GF-D8 (cell line): ENCODE measurements at places on chromosomes 7 and 10.

GRCh38 chr7:5339955-5340354 lies 57.2 kb downstream of the SLC29A4 start:
- no peak for DNase-seq

DNA sequence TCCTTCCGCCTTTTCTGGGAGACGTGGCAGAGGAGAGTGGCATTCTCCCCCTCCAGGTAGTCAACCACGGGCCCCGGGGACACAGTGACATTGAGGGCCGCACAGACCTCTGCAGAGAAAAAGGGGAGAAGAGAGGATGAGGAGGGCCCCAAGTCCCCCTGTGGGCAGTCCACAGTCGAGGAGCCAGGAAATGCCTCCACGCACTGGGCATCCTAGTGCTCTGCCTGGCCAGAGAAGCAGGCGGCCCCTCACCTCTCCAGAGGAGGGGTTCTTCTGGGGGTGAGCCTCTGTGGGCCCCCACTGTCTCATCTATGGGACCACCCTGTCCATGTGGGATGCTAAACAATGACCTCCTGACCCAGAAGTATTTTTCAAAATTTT lies 7.4 kb downstream of the VSTM4 start:
- no peak for DNase-seq

GRCh38 chr7:117963264-117964197 lies 90.3 kb upstream of the CTTNBP2 start:
- DNase-seq: no peak

- DNase-seq: no peak
These were observed 19.7 kb upstream of the RHOBTB1 start for GRCh38 chr10:60963441-60964256.

GRCh38 chr7:2814186-2814945 lies 29.7 kb downstream of the GNA12 start:
- no peak for DNase-seq

DNA sequence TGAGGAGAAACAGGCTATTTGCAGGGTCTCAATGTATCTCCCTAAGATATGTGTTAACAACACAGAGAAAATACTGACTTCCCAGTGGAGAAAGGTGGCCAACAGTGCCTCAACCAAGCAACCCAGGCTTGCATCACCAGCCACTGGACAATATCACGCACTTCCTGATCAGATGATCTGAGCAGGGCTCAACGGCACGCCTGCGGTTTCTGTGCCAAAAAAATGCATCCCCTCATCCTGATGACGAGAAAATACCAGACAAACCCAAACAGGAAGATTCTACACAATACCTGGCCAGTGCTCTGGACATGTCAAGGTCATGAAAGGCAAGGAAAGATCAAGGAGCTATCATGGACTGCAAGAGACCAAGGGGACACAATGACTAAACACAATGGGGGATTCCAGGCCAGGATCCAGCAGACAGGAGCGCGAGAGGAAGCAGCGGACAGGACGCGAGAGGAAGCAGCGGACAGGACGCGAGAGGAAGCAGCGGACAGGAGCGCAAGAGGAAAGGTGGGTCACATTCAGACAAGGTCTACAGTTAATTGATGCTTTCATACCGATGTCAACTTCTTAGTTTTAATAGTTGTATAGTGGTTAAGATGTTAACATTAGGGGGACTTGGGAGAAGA lies 51.1 kb downstream of the GNA12 start:
- DNase-seq: peak; percentile 39

- no peak for DNase-seq
These were observed 119.0 kb downstream of the ZFAND4 start for GRCh38 chr10:45553613-45554012.

DNA sequence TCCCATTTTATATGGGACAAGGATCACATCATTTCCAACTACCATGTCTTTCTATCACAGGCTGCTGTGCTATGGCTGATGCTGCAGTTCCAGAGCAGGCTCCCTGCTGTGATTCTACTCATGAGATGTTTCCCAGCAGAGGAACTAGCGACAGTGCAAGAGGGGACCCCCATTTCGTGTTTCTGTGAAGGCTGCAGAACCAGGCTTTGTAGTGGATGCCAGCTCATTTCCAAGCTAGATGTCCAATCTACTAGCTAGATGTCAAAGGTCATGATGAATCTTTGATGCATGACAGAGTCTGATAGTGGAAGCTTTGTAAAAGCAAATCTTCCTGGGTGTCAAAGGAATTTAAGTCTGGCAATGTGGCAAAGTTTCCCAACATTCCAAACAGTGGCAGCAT lies 21.2 kb upstream of the MYO3A start:
- no peak for DNase-seq

GRCh38 chr7:30163231-30163894 lies 28.6 kb downstream of the MTURN start:
- DNase-seq: peak; percentile 72

DNA sequence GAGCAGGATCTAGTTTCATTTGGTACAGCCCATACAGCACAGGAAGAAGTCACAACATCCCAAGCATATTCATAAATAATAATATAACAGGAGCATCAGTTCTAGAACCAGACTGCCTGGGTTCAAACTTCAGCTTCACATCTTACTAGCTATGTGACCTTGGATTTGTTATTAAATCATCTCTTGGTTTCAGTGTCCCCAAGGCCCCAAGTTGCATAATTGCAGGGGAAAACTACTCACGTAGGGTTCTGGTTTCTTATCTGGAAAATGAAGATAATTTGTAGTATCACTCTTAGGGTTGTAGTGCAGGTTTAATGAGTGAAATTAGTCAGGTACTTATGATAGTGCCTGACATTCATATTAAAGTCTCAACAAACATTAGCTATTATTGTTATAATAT lies 5.5 kb upstream of the IQUB start:
- no peak for DNase-seq

- DNase-seq: no peak
These were observed 308.1 kb downstream of the WDR37 start for GRCh38 chr10:1364151-1364910.

DNA sequence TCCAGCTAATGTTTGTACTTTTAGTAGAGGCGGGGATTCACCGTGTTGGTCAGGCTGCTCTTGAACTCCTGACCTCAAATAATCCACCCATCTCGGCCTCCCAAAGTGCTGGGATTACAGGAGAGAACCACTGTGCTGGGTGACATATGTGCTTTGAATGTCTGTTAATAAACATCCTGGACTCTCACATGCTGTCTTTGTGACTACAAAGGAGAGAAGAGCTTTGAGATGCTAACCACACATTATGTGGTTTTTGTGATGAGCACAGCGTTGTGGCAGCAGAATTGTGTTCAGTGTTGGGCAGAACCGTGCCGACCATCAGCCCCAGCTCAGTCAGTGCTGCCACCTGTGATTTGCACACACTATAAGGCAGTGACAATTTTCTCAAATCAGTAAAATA lies 500.1 kb upstream of the KLF6 start:
- no peak for DNase-seq

DNA sequence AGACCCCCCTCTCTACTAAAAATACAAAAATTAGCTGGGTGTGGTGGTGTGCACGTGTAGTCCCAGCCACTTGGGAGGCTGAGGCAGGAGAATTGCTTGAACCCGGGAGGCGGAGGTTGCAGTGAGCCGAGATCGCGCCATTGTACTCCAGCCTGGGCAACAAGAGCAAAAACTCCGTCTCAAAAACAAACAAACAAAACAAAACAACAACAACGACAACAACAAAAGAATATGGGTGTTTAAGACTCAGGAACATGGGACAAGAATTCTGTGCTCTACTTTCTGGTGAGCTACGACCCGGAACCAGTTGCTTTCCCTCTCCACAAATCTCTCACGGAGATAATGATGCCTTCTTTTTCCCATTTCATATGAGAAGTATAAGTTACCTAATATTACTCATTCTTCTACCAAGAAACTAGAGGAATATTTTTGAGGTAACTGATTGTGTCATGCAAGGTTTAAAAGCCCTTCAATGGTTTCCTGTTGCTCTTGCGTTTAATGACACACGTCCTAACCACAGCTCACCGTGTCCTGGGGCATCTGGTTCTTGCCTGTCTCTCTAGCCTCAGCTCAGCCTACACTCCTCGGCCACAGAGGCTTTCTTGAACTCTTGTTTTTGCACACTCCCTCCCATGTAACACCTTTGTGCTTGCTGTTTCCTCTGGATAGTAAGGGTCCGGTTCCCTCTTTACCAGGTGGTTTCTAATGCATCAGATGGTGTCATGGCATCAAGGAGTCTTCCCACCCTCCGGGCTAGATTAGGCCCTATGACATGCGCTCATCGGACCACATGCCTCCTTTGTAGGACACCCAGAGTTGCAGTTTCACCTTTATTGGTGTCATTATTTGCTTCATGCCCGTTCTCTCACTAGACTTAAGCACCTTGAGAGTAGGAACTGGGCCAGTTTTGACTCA lies 67.5 kb downstream of the PFKFB3 start:
- DNase-seq: peak; percentile 69

DNA sequence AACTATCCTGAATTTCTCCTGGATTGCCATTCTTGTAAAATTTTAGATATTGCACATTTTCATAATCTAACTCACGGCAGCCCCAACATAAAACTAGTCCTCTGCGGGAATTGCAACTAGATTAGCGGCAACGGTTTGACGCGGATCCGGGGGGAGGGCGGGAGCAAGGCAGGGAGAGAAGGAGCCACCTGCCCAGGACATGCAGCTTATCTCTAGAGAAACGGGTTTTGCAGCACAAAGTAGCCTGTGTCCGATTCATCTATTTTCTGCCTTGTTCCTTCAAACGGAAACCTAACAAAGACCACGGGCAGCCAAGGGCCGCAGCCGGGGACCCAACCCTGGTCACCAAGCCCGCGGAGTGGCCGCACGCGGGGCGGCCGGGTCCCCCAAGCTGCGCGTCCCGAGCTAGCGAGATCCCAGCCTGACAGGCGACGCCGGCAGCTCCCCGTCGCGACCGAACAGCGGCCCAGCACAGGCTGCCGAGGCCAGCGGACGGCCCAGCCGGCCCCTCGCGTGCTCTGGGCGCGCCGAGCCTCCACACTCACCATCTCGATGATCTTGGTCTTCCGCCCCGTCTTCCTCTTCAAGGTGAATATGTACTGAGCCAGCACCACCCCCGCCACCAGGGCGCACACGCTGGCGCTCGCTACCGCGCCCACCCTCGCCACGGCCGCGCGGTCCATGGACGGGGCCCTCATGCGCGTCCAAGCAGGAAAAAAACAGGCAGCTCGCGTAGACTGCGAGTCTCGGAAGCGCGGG lies at the start of gene NT5C3A:
NT5C3A (minus strand) TSS at position 754 of the 759 bp plus-strand sequence; CDS start at position 683, 71 bp downstream.
- DNase-seq: no peak

- DNase-seq: no peak
These were observed 142.2 kb downstream of the PLPP4 start for GRCh38 chr10:120599200-120599724.
